ENCODE measurements at places on chromosomes 1 and 21.
A peak's percentile ranks its signal among the peaks of the same experiment; 100 is the strongest.

GRCh38 chr1:96309783-96310182, 411.8 kb upstream of the PTBP2 start:
- no peak for DNase-seq

DNA sequence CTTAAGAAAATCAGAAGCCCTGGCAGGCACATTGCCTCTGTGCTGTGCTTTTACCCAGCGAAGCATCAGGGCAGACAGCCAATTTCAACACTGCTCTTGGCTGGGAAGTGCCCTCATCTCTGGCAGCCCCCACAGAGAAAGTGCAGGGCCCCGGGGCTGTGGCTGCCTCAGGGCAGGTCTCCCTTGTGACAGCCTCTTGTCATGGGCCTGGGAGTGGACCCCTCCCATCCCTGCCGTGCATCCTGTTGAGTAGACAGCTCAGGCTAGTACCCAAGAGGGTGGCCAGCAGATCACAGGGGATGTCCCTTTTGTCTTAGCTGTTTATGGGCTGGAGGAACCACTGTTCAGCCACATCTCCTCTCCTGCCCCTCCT, 23.3 kb downstream of the TTC34 start:
- no peak for DNase-seq

GRCh38 chr1:215290018-215290417, 207.5 kb downstream of the KCNK2 start:
- DNase-seq, result no peak

- no peak for DNase-seq
Observed at GRCh38 chr1:21217812-21218596, 41.3 kb upstream of the EIF4G3 start.

- no peak for DNase-seq
Observed at GRCh38 chr1:204258213-204259115, 44.7 kb upstream of the GOLT1A start.

DNA sequence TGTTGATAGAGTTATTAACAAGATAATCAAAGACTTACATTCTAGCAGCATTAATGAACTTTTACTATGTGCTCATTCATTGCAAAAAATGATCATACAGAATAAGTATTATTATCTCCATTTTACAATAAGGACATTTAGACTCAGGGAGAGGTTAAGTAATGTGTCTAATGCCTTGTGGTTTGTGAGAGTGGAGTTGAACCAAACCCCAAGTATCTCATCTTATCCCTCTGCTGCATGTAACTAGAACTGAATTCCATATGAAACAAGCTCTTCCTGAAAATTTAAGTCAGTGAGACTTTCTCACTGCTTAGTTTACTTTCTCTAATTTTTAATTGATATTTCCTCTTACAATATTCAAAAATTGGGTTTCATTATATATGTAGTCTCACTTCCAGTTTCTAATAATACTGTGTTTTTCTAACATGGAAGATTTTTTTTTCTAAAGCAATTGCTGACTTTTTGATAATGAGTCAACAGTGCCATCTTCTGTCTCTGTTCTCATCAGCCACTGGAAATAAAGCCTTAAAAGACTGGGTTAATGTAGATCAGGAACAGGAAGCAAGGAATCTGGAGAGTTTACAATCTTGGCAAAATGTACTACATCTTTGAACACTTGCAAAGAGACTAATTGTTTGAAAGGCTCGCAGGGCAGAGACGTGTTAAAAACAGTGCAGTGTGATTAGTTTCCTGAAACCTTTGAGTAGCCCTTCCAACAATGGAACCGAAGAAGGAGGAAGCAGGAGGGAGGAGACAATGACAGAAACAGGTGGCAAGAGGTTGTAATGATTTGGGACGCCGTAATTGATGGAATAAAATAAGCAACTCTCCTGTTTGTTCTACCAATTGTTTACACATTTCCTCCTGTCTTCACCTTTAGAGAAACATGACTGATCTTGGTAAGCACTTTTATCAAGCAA, 567.6 kb downstream of the MRPL39 start:
- no peak for DNase-seq

DNA sequence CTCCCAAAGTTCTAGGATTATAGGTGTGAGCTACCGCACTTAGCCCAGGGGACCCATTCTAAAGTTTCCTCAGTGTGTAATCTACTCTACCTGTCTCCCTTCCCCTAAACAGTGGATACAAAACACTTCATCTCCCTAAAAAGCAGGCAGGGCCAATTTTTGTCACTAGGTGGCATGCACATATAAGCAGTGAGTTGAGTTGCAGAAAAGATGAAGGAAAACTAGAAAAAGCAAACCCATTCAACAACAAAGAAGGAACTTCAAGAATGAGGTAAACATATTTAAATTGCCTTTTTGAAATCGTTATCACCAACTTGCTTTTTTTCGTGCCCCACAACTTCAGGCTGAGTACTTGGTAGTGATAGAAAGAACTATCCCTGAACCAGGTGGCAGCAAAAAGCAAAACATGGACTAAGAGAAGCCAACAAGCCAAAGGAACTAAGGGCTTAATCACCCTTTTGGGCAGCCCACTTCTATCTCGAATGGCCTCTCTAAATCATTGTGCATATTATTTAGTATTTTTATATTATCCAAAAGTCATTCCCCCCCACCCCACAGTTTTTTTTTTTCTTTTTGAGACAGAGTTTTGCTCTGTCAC, 19.7 kb upstream of the ALDH9A1 start:
- DNase-seq, result peak; percentile 20

GRCh38 chr1:174569240-174569639, 121.5 kb downstream of the GPR52 start:
- DNase-seq, result no peak

GRCh38 chr1:155079210-155079486, 511 bp downstream of the EFNA3 start:
- no peak for DNase-seq

GRCh38 chr1:77126307-77126706, 92.9 kb downstream of the PIGK start:
- peak; percentile 46 for DNase-seq

DNA sequence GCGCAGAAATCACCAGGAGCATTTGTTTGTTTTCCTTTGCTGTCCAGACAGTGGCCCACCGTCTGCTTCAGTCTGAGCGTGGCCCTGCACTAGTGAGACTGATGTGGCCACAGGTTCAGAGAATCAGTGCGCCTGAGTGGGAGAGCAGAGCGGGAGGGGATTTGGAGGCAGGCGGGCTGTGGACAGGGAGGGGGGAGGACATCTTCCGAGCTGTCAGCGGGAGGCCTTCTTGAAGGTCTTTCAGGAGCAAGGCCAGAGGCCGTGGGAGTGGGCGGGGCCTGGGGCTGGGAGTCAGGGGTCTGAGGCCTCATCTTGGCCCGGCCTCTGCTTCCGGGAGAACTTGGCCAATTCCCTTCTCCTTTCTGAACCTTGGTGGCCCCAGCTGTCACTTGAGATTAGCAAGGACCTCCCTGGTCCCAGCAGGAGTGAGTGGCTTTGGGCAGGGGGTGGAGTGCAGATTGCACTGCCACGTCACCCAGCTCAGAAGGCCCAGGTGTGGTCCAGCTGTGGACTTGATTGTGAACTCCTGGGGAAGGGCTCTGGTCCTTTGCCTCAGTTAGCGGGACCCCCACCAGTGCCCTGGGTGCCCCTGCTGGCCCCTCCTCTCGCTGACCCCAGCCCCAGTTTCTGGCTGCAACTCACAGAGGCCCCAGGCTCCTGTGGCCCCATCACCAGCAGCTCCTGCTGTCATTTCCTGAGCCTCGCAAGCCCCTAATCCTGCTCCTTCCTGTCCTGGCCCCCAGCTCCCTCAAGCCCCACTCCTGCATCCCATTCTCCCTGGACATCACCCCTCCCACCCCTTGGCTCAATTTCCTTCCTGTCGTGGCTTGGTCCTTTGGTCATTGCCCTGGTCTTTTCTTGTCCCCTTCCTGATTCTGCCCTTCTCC, 8.4 kb downstream of the TNFRSF1B start:
- no peak for DNase-seq

- DNase-seq, result no peak
Observed at GRCh38 chr1:6322161-6322560, 61.3 kb upstream of the GPR153 start.

GRCh38 chr1:36106269-36106668, 17.6 kb downstream of the ADPRS start:
- no peak for DNase-seq

- DNase-seq, result no peak
Observed at GRCh38 chr1:184300446-184300845, 86.4 kb upstream of the C1orf21 start.

DNA sequence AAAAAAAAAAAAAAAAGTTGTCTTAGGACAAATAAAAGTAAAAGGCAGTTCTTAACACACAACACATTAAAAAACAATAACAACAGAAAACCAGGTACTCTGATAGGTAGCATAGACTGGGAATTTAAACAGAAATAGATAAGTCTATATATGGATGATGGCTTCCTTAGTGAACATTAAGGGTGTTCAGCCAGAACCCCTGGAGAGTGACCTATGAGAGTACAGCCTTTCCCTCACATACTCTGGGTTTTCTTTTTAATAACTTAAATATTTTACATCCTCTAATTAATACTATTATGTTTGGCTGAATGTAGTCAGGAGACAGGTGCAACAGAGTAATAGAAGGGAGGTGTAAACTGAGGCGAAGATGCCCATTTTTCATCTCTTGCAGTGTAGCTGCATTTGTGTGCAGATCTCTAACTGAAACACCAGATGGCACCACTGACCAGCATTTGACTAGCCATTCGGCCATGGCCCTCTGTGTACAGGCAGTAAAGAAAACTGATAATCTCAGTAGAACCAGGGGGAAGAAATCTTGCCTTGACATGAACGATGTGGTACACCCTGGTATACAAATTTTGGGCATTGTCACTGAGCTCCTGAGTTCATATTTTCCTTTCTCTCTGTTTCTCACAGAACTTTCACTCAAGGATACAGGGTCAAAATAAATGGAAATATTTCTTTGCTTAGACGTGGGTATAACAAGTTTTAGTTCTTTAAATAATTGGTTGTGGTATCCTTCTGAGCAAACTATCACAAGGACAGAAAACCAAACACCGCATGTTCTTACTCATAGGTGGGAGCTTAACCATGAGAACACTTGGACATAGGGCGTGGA, 7.6 kb downstream of the TTF2 start:
- peak; percentile 32 for DNase-seq

GRCh38 chr1:74937176-74937575, 197.0 kb upstream of the LHX8 start:
- peak; percentile 15 for DNase-seq

- DNase-seq, result no peak
Observed at GRCh38 chr1:110083866-110084226, 13.4 kb upstream of the ALX3 start.

DNA sequence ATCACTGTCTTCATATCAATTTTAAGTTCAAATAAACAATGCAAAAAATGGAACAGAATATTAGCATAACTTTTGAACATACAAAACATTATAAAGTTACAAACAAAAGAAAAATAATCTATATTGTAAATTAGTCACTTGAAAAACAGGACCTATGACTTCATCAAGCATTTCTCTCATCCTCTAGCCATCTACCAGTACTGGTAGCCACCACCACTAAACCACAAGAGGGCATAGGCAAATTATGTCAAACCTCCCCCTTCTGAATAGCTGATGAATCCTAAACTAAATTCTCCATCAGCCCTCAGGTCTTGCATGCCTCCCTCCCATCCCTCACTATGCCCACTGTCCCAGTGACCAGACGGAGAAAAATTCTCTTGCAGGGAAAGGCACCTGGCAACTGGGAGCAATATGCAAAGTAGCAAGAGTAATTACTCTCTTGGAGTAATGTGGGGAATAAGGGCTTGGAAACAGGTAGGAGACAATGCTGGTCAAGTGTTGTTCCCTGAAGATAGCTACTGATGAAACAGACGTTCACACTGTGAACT, 37.1 kb downstream of the SSX2IP start:
- no peak for DNase-seq

- DNase-seq, result no peak
Observed at GRCh38 chr1:160975026-160975425, 20.4 kb upstream of the ITLN2 start.

DNA sequence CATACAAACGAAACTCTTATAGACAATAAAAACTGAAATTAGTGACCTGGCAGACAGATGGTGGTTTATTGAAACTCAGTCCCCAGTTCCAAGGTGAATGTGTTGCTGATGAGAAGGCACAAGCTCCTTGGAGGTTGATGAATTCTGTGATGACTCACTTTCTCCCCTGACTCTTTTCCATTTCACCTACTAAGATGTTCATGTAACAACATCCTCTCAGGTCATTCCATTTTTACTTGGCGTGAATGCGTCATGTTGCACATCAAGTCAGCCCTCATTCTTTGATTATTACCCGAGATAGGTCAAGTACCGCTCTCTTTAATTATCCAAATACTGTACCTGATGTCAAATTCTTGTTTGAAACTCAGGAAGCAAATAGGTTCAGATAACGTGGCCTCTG, 10.1 kb upstream of the IL10RB start:
- DNase-seq, result no peak

GRCh38 chr1:179087665-179088064, 5.8 kb downstream of the TOR3A start:
- no peak for DNase-seq

DNA sequence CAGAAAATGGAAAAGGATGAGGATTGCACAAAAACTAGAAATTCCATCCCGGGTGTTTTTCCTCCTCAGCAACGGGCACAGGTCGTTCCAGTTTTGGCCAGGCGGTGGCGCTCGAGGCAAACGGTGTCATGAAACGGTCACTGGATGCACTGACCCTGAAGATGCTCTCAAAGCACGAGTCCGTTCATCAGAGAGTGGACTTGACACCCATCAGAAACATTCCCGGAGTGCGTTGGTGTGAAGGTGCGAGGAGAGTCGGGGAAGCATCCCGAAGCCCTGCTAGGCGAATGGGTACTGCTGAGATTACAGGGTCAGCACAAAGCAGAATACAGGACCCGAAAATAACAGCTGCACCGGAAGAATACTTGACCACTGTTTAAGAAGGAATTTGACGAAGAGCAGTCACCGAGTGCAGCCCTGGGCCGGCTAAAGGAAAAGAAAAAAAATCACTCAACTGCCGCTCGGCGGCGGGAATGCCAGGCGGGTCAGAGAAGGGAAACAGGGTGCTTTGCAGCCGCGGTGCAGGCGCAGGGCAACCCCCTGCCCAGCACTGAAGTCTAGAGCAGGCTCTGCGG, 71.7 kb upstream of the ETS2 start:
- DNase-seq, result peak; percentile 3

DNA sequence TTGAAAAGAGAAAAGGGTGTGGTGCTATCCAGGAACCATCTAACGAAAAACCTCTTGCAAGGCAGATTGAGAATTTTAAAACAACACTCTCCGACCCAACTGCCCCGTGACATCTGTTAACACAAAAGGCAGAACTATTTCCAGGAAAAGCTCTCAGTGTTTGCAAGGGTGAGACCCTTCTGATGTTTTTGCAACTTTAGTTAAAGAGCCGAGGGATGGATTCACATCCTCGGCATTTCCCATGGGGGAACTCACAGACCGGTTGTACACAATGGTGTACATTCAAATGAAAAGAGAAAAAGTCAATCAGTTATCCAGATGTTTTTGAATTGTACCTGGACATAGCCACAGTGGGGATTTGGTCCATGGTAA, 120.0 kb downstream of the NGF start:
- no peak for DNase-seq

DNA sequence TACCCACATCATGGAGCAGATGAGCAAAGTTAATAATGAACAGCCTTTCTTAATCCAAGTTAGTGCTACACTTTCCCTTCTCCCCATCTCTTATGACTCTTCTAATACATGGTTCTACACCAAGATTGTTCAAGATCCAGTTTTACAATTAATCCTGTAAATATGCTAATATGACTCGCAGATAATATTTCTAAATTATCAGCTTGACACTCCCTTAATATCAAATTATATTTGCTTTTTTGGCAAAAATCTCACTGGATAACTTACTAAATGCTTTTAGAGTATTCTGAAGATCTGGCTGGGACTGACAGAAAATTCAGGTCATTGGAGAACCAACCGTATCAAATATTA, 24.4 kb upstream of the CR1L start:
- DNase-seq, result no peak

- DNase-seq, result no peak
Observed at GRCh38 chr1:56501888-56502287, 77.5 kb downstream of the PLPP3 start.
